ENCODE measurements at places on chromosomes 4 and X.
A peak's percentile ranks its signal among the peaks of the same experiment; 100 is the strongest.

GRCh38 chr4:72323227-72323626, 245.8 kb downstream of the ADAMTS3 start:
- no peak for DNase-seq

DNA sequence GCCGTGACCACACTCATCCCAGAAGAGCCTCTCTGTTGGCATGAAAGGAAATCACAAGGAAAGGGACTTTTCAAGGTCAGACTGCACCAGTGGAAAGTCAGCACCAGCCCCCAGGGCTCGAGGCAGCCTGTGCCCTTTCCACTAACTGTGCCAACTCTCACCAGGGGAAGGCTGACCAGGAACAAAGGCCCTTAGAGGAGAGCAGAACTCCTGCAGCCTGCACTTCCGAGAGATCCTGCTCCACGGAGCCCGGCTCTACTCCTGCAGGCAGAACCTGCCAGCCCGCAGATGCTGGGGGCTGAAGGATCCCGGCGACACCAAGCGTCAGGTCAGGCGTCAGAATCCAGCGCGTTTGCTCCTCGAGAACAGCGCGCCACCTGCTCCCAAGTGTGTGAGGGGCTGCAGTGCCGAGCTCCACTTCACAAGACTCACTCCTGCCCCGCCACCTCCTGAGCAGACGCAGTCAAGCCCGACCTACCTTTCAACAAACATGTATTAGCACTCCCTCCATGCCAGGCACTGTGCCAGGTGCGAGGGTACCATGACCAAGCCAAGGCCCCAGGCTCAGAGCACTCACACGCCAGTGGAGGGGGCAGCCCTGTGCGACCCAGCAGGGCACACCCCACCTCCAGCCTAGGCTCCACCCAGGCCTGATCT, 13.6 kb upstream of the HELT start:
- no peak for DNase-seq

- DNase-seq, result no peak
These were observed 369.6 kb upstream of the SLC7A11 start for GRCh38 chr4:138611721-138612120.

- no peak for DNase-seq
These were observed 519.5 kb downstream of the BCOR start for GRCh38 chrX:39577985-39578869.

- no peak for DNase-seq
These were observed 392.5 kb downstream of the ZNF674 start for GRCh38 chrX:46152756-46153155.

DNA sequence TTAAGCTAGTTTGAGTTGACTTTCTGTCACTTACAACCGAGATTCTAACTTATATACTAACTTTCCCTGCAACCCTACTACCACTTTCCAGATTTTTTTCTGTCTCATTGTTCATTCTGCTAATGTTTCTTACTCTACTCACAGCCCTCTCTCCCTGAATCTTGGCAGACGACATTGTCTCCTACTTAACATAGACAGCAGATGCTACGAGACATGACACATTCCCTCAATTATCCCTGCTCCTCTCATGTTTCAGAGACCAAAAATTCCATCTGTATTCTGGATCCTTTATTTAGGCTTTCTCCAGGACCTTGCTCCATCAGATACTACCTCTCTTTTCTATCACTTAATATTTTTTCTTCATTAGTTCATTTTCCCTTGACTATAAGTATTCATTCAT, 379.1 kb upstream of the TEX13C start:
- DNase-seq, result no peak

GRCh38 chrX:32877592-32877991, 333.8 kb downstream of the DMD start:
- no peak for DNase-seq

GRCh38 chr4:170758988-170759387, 669.2 kb upstream of the AADAT start:
- DNase-seq, result no peak

- DNase-seq, result peak; percentile 42
These were observed 109.4 kb downstream of the DLG3 start for GRCh38 chrX:70554081-70554480.

DNA sequence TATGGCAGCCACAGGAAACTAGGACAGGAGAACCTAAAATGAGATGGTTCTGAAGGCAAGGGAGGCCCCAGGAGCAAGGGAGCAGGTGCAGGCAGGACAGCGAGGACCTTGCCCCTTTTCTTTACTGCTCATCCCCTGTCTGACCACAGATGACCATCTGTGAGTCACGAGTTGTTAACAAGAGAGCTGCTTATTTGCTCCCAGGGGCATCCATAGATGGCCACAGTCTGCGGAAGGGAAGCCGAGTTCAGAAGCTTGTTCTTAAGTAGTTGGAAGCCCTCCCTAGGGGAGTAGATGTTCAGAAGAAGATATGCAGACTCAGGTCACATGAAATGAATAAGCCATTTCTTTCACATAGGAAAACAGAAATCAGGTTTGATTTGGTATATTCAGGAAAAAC, 69.4 kb downstream of the EVC2 start:
- DNase-seq, result peak; percentile 85

DNA sequence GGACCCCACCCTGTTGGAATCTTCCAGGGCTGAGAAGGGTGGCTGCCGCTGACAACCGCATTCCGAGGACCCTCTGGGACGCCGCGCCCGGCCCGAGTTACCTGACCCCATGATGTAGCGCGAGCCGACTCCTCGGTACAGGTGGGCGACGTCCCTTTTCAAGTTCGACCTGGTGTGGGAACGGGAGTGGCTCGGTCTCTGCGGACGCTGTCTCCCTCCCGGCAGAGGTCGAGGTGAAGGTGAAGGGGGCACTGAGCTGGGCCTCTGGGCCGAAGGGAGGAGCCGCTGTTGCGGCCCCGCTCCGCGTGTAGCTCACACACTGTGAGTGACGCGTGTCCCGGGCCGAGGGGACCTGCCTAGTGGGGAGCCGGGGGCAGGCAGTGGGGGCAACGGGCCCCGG, 4.5 kb downstream of the GTPBP6 start:
- no peak for DNase-seq

- DNase-seq, result no peak
These were observed 322.7 kb downstream of the PDHA2 start for GRCh38 chr4:96162636-96163035.

DNA sequence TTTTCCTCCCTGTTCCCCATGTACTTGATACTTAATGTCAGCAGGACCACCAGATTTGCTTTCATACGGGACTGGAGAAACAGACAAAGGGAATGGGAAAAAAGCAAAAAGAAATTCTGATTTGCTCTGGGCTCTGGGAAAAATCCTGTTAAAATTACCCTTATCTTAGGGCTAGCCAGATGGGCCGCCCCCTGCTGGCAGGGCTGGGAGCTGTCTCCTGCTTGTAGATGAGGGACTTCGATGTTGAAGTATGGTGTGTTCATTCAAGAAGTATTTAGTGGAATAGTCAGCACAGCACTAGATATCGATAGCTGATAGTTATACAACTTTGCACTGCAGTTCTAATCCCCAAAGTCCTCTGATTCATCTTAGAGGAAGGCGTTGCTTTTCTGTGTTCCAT, 45.8 kb downstream of the BCORL1 start:
- peak; percentile 30 for DNase-seq

DNA sequence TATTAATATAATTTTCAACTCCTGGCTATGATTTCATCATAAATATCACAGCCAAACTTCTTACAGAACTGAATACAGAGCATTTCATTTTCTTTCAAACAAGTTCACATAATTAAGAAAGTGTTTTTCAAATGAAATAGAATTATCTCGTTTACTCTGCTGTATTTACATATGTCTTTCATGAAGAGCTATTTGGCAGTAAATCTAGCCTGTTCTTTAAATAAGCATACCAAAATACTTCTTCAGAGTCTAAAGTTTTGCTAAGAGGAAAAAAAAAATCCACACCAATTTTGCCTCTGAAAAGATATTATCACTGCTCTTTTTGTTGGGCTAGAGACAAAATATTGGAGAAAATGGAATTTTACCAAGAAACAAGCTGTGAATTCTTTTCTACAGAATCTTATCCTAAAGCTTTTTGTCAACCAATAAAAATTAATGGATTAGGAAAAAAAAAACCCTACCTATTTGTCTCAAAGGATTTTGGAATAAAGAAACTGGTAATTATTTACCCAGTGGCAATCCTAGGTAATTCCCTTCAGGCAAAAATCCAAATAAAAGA, 287.9 kb upstream of the NR3C2 start:
- DNase-seq, result no peak

DNA sequence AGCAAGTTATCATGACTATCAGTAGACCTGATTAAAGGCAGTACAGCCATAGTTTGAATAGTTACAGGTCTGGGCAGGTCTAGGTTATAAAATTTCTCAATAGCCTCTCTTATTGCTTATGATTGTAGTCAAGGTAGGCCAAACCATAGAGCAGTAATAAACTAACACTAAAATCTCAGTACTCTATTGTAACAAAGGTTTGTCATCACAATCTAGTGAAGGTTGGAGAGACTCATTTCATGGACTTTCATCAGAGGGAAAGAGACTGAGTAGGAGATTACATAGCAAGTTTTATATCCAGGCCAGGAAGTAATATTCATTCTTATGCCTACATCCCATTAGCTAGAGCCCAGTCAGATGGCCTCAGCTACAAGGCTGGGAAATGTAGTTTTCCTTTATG, 141.0 kb downstream of the ASB9 start:
- no peak for DNase-seq

DNA sequence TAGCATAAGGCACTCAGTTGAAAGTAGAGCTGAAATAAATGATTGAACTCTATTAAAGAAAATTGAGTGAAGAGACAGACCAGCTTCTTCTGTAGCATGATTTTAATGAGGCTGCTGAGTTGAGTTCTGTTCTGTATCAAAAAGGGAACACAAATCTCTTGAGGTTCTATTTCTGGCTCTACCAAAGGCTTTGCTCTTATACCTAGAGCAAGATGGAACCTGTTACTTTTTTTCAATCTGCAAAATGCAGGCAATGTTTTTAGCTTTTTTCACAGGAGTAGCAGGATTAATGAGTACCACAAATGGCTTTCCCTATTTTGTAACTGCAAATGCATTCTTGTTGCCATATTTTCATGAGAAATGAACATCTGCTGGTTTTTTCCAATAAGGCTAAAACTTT, 4.2 kb upstream of the ERVMER34-1 start:
- no peak for DNase-seq

GRCh38 chr4:107114059-107114458, 77.9 kb upstream of the DKK2 start:
- no peak for DNase-seq

- peak; percentile 58 for DNase-seq
These were observed 87.0 kb downstream of the ZNF827 start for GRCh38 chr4:145851511-145852201.

DNA sequence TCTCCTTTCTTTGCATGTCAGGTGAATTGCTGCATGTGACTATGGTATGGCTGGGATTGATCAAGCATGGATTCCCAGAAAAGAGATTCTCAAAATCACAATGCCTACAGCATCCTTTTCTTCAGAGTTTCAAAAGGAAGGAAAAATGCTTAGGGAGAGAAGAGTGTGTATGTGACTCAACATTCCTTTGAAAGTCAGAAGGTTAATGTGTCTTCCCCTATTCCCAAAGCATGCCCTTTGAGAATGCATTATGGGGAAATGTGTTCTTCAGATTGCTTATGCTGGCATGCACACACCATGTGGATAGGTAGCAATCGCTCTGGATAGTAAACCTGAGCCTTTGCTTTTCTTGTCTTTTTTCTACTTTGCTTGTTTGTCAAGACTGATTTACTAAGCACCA, 78.5 kb downstream of the ELOVL6 start:
- peak; percentile 72 for DNase-seq

GRCh38 chr4:94446386-94446785, 5.4 kb upstream of the PDLIM5 start:
- peak; percentile 96 for DNase-seq

- DNase-seq, result no peak
These were observed 2110.0 kb downstream of the PCDH7 start for GRCh38 chr4:32830160-32830559.

DNA sequence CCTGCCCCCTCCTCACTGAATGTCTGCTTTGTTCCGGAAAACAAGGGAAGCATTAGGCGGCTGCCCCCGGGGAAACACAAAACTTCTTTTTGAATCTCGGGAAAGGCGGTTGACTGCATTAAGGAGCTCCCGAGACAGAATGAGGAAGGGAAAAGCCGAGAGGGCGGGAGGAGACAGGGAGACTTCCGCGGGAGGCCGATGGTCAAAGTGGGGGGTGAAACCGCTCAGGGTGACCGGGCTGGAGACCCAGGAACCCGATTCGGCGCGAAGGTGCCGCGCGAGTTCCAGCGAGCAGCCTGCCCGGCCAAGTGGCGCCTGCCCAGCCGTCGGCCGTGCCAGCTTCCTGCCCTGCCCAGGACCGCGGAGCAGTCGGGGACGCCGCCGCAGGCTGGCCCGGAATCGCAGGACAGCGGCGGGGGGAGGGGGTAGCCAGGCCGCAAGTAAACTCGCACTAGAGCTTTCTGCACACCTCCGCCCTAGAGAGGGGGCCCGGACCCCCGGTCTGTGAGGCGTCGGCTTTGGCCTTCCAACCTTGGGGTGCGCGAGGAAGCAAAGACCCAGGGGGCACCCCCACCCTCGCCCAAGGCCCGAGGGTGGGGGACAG, 55.1 kb upstream of the BCOR start:
- peak; percentile 43 for DNase-seq

DNA sequence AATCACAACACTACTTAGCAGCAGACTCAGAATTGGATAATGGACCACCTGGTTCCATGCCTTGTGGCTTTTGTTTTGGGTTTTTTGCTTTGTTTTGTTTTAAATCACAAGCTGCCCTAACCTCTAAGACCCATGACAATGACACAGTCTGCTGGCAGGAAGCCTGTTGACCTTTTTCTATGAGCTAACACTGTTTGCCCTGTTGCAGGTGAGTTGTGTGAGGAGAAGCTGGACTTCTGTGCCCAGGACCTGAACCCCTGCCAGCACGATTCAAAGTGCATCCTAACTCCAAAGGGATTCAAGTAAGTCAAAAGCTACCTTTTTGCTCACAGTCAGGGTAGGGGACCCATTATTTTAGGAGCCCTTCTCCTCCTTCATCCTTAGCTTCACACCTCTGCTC, 110.8 kb upstream of the PACRGL start:
- DNase-seq, result no peak

DNA sequence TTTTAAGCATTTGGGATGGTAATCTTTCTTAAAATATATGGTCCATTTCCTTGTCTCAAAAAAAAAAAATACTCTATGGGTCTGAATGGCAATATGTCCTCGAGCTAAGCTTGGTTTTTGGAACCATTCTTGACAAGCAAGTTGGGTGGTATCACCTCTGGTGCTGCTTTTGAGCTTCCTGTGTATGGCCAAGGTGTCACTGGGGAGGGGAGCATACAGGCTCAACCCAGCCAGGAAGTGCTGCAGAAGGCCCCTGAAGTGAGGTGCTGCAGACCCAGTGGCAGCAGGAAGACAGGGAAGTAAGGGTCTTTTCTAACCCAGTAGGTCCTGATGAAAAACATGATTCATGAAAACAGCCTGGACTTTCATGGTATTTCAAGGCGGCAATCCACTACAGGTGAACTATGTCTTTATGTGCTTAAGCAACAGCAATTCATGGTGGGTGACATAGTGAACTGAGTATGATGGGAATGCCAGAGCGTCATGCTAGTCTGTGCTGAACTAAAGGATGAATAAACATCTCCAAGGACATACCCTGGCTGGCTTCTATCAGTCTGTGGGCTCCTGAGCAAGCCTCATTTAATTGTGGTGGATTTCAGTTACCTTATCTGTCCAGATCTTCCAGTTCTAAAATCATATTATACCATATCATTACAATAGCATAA, 15.1 kb downstream of the TRAPPC2 start:
- DNase-seq, result no peak
